Cardiac septum (tissue), 1 donor: ENCODE measurements at places on chromosomes 4 and X. TPM values are rescaled to one million over a fixed set of nuclear protein-coding genes. Genes with fewer than 3 reads are reported as not detected.

The STARD8 gene
- total RNA-seq: 6.5 TPM

The KIAA1210 gene
- total RNA-seq: 0.08 TPM

GRCh38 chr4:45741897-45742296 lies 382.0 kb downstream of the GABRG1 start:
- no peak for DNase-seq

GRCh38 chr4:168515222-168516011 lies 18.6 kb downstream of the PALLD start:
- DNase-seq: no peak

The ZDHHC15 gene
- total RNA-seq: 2.0 TPM

- no peak for DNase-seq
These were observed 25.4 kb upstream of the SLITRK4 start for GRCh38 chrX:143661286-143661685.

DNA sequence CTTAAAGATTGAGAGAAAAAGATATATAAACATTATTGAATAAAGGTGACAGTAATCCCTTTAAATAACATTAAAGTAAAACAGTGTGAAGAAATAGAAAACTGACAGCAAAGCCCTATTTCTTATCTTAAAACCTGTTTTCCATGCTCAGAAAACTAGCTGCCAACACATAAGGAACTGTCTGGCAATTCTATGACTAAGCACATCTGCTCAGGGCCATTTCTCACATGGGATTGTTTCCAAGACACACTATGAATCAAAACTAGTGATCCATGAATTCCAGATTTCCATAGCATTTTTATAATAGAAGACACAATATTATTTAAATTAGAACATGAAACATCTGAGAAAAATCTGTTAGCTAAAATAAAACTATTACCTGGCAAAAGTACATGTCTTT lies 113.4 kb downstream of the SCLT1 start:
- DNase-seq: no peak

DNA sequence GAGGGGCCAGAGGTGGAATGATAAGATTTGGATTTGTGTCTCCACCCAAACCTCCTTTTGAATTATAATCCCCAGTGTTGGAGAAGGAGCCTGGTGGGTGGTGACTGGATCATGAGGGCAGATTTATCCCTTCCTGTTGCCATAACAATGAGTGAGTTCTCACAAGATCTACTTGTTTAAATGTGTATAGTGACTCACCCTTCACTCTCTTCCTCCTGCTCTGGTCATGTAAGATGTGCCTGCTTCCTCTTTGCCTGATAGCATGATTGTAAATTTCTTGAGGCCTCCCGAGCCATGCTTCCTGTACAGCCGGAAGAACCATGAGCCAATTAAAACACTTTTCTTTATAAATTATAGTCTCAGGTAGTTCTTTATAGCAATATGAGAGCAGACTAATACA lies 348.6 kb downstream of the AR start:
- DNase-seq: no peak

DNA sequence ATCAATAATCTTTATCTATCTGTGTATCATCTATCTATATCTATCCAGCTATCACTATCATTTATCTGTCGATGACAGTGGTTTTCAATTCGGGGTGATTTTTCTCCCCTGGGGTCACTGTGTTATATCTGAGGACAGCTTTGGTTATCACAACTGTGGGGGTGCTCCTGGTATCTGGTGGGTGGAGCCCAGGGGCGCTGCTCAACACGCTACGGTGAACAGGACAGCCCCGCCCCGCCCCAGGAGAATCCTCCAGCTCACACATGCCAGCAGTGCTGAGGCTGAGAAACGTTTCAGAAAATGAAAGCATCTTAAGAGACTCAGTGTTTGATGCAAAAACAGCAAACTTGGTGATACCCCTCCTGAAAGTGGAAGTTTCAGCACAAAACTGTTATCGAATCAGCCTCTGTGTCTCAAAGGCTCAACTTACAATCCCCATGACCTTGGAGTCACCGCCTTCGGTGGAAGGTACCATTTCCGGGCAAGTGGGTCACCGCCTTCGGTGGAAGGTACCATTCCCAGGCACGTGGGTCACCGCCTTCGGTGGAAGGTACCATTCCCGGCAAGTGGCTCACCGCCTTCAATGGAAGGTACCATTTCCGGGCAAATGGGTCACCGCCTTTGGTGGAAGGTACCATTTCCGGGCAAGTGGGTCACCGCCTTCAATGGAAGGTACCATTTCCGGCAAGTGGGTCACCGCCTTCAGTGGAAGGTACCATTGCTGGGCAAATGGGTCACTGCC lies 315.3 kb downstream of the DHRSX start:
- DNase-seq: no peak

GRCh38 chr4:146349306-146349705 lies 135.0 kb downstream of the REELD1 start:
- DNase-seq: no peak

The STAG2 gene
- total RNA-seq: 32.7 TPM

- no peak for DNase-seq
These were observed 1056.4 kb downstream of the ADGRL3 start for GRCh38 chr4:62256479-62256878.

The BMX gene
- 1.8 TPM for total RNA-seq

DNA sequence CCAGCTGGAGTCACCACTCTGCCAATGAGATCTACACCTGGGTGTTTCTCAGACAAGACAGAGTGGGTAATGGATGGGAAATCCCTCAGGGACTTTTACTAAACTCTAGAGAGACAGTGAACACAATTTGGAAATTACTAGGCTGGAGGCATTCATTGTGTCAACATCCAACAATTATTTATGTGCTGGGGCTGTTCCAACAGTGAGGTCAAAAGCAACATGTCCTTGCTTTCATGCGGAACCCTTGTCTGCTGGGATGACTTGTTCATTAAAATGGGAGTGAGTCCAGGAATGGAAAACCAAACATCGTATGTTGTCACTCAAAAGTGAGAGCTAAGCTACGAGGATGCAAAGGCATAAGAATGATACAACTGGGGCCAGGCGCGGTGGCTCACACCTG lies 54.0 kb downstream of the DRD5 start:
- DNase-seq: no peak

GRCh38 chrX:37076983-37077382 lies 68.8 kb downstream of the FAM47C start:
- no peak for DNase-seq

DNA sequence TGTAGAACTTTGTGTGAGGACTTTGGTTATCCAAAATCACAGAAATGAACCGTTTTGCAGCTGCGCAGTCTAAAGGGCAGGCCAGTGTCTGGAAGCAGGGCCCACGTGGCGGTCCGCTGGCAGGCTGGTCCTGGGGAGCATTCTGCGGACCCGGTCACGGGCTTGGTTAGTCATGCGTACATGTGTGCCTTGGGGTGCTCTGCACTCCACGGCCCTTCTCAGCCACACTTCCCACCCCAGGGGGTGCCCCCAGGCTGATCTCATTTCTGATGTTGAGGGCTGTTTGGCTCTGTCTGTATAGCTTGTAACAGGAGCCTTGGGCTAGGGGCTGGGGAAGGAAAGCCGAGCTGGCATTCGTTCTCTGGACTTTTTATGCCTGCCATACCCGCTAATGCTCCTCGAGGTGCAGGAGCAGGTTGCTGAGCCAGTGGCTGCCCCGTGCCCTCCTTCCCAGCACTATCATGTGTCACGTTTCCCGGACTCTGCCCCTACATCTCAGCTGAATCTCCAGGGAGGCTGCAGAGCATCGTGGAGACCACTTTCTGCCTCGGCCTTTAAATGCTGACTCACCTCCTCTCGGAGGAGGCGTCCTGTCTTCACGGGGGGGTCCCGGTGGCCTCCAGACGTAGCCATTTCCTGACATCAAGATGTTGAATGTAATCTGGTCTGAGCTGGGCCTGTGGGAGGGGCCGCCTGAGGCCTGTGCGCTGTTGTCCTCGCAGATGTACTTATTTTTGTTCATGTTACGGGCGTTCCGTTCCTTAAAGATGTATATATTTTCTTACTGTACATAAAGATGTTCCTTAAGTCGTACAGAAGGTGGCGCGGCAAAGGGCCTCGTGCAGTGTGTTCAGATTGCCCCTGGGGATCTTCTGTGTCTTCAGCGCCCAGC lies 11.4 kb upstream of the TADA2B start:
- DNase-seq: no peak
